Fibroblast of skin of scalp (primary cell): ENCODE measurements at places on chromosomes 1 and 21.

DNA sequence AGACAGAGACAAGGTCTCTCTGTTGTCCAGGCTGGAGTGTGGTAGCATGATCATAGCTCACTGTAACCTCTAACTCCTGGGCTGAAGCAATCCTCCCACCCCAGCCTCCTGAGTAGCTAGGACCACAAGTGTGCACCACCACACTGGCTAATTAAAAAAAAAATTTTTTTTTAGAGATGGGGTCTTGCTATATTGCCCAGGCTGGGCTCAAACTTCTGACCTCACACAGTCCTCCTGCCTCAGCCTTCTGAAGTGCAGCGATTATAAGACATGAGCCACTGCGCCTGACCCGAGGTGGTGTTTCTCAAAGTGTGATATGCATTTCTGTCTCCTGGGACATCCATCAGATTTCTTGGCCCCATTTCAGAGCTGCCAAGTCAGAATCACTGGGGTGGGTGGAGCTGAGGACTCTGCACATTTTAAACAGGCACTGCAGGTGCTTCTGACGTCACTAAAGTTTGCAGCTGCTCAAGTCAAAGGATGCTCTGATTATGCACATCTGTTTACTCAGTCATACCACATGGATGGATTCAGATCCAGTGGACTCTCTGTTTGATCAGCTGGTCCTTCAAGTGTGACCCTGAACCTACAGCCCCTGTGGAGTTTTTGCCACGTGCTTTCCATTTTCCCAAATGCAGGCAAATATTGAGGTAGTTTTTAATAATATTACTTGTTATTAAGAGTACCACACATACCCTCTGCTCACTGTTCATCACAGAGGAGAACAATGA, 21.4 kb downstream of the TGFB2 start:
- DNase-seq, result peak; percentile 2

DNA sequence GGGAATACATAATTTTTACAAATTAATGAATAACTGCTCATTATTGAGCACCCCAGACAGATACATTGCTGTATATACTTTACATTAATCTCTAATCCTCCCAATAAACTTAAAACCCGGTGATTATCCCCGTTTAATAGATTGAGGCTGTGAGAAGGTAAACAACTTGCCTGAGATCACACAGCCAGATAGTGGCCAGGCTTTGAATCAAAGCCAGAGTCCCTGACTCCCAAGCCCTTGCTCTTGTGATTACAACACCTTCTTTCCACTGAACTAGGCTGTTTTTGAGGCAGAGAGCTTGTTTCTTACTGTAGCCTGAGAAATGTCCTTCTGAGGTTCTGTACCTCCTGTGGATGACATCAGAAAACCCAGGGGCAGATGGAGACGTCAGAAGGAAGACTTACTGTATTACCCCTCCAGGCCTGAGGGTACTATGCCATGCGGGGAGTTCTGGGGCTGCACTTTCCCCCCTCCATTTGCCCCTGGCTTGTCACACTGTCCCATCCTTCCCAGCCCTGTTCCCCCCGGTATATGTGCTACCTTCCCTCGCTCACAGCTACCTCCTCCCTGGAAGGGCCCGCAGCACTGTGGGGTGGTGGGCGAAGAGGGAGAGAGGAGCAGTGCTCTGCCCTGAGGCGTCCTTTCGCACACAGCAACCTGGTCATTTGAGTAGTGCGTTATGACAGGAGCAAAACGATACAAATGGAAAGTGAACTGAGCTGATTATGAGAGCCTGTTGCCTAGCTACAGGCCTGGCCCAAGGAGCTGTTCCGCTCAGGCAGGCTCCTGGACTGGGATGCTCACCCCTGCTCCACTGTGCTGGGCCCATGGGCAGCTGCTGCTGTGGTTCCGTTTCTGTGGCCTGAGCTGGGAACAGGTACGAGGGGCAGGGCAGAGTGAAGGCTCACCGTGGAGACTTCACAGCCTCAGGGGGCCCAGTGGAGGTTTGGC, 4.6 kb downstream of the KCNC4 start:
- no peak for DNase-seq

DNA sequence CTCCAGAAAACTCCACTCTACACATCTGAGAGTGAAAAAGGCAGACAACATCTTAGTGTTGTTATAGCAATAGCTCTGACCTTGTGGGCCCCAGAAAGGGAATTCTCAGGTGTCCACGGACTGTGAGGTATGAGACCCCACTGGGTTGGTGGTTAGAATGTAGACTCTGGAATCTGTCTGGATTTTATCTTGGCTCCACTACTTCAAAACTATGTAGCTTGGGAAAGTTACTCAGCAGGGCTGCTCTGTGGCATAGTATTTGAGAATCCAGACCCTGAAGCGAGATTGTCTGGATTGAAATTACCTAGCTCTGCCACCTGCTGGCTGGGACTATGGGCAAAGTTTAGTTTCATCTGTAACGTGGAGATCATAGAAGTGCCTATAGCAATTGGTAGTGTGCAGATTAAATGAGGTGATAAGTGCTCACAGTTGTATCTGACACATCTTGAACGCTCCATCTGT, 25.8 kb downstream of the PRDM2 start:
- peak; percentile 92 for DNase-seq

DNA sequence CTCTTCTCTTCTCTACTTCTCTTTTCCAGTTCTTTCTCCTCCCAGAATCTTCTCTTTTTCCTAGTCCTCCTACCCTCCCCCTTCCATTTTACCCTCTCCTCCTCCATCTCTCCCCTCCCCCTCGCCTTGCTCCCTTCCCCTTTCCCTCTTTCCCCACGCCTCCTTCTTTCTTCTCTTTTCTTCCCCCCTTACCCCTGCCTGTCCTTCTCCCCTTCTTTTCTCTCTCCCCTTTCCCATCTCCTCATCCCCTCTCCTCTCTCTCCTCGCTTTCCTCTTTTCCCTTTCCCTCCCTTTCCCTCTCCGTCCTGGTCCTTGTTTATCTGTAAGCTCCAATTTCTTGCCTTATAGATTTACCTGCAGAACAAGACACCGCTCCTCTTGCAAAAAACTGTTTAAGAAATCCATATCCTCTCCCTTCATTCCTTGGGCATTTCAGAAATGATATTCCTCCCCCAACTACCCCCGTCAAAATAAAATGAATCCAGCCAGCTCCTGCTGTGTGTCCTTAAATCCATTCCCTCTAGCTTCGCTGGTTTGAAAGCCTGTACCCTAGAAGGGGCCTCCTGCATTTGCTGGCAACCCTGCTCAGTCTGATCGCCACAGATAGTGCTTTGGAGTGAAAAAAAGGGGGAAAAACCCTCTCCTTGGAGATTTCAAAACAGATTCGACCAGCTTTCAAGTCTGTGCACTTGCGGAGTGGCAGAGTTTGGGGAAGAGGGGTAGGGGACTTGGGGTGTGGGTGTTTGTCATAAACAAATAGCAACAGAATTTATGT, 89.4 kb downstream of the PAPPA2 start:
- DNase-seq, result no peak

DNA sequence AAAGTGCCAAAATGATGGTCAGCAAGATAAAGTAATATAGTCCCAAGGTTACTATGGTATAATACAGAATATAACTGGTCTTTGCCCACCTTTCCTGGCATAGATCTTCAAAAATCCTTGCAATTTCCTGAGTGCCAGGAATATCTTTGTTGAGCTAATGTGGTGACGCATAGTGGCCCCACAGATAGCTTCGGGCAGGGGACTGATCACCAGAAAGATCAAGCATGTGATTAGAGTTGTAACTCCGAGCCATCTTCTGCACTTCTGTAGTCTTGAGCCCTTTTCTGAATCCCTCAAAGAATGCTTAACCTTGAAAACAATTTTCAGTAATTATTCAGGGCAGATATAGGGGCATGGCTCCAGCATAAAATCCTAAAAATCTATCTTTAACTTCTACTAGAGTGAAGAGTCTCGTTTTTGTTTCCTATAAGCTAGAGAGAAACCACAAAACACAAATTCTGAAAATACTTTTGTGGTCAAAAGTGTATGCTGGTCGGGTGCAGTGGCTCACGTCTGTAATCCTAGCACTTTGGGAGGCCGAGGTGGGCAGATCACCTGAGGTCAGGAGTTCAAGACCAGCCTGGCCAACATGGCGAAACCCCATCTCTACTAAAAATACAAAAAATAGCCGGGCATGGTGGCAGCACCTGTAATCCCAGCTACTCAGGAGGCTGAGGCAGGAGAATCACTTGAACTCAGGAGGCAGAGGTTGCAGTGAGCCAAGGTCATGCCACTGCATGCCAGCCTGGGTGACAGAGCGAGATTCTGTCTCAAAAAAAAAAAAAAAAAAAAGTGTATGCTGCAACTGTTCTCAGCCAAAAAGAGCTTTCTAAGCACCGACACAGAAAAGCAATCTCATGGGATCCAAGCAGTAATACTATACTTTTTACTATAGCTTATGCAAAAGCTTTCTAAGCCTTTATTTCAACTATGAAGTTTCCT, 62.8 kb downstream of the NVL start:
- no peak for DNase-seq

- no peak for DNase-seq
Observed at GRCh38 chr1:157382351-157382750, 170.0 kb downstream of the FCRL5 start.

GRCh38 chr21:42198929-42199867, 19.7 kb upstream of the ABCG1 start:
- DNase-seq, result peak; percentile 71

DNA sequence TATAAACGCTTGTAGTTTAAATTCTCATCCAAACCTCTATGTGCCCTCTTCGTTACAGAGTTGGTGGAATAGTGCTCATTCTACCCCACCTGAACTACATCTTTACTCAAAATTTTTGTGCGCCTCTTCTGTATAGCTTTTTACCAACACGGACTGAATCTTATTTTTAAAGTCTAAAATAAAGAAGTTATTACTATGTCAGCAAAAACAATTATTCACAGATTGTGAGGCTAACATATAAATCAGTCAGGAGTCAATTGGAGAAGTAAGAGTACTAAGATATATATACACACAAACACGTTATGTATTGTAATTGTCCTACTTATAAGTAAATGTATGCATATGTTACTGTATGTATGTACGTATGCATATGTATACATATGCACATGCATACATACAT, 274.9 kb upstream of the ADGRL4 start:
- no peak for DNase-seq

DNA sequence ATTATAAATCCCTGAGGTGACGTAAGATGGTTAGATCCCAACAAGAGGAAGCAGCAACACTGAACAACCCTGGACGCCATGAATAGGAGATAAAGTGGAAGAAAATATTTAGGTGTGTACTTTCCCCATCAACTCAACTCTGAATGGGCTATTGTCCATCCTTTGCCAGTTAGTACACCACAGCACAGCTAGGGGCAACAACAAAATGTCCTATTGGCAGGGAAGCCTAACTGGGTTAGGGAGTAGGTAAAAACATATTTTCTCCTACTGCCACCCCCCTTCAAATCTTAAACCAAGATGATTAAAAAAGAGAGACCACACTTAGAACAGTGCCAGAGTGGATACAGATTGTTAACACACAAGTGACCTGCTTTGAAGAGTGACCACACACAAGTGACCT, 220.0 kb downstream of the LBR start:
- DNase-seq, result no peak

DNA sequence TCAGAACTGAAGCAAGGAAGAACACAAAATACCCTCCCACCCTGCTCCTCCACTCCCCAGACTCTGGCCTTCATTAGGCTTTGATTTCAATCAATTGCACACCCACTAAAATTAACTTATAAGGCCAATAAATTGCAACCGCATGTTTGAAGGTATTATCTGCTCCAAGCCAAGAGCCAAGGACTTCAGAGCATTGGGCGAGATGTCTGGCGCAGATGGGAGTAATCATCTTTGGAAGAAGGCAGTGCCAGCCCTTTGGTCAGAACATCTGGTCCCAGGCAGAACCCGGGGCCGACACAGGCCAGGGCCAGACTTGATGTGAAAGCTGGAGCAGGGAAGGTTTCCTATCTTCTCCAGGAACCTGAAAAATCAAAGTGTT, 60.0 kb downstream of the SLC66A1 start:
- no peak for DNase-seq

- peak; percentile 45 for DNase-seq
Observed at GRCh38 chr1:221697923-221698425, 43.9 kb downstream of the DUSP10 start.

- no peak for DNase-seq
Observed at GRCh38 chr1:53417074-53417511, 42.1 kb upstream of the DMRTB1 start.

- DNase-seq, result no peak
Observed at GRCh38 chr1:95888941-95889390, 655.0 kb downstream of the RWDD3 start.

- DNase-seq, result no peak
Observed at GRCh38 chr1:178579562-178579961, 66.7 kb downstream of the TEX35 start.

GRCh38 chr1:230165536-230165935, 98.5 kb downstream of the GALNT2 start:
- no peak for DNase-seq

DNA sequence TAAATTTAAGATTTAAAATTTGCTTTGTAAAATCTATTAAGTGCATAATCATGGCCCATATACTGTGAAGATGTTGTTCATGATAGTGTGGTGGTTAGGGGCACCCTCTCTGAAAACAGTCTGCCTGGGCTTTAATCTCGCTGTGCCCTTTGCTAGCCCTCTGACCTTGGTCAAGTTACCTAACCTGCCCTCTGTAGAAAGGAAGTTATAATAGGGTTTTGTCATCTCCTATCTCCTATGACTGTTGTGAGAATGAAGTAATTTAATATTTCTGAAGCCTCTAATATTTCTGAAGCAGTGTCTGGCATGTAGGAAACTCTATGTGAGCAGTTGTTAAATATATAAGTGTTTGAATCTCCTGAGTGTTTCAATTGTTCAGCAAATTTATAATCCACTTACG, 116.6 kb upstream of the IVNS1ABP start:
- DNase-seq, result no peak

- DNase-seq, result peak; percentile 52
Observed at GRCh38 chr1:221698579-221699349, 43.1 kb downstream of the DUSP10 start.

GRCh38 chr1:169427081-169427641, at the start of gene CCDC181:
Gene CCDC181, minus strand, starts transcription at chr1:169427474. Its CDS starts 2,547 bp downstream, at chr1:169424927.
- DNase-seq, result peak; percentile 78

DNA sequence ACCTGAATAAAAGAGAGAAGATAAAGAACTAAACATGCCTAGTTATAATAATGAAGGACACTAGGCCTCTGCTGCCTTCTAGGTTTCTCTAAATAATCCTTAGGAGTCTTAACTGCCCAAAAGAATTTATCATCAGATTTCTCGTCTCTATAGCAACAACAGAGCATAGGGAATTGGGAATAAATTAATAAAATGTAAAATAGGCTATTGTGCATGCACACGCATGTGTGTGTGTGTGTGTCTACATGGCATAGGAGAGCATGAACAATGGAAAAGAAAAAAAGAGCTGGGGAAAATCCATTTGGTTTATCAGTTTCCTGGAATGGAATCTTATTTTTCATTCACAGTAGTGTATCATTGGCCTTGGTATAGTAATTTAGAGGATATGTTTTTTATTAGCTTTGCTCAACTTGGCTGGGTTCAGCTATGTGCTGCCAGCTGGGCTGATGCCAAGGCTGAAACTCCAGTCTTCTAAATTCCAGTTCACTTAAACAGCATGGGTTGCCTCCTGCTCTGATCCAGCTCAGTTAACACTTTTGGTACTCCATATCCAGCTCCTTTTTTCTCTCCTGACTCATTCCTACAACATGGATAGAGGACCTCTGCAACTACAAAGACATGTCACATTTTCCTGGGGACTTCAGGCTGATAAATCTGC, 80.6 kb upstream of the SLFNL1 start:
- DNase-seq, result peak; percentile 98

- DNase-seq, result no peak
Observed at GRCh38 chr1:87666681-87667080, 338.0 kb downstream of the LMO4 start.

- DNase-seq, result no peak
Observed at GRCh38 chr1:81937791-81938450, 137.2 kb downstream of the ADGRL2 start.
